Esophagus squamous epithelium (tissue), 5 donors: ENCODE measurements at places on chromosomes 1 and 21.

- no peak for DNase-seq
Observed at GRCh38 chr1:15923241-15923640, 52.7 kb downstream of the ZBTB17 start.

- no peak for DNase-seq
Observed at GRCh38 chr21:29453511-29453910, 154.8 kb downstream of the BACH1 start.

- DNase-seq: no peak
Observed at GRCh38 chr1:156638189-156638985, 3.5 kb upstream of the BCAN start.

GRCh38 chr1:170436928-170437327 is 95.0 kb upstream of the GORAB start:
- no peak for DNase-seq

GRCh38 chr1:203549309-203549708 is 55.4 kb downstream of the OPTC start:
- DNase-seq: no peak

- no peak for DNase-seq
Observed at GRCh38 chr1:109397581-109398342, at the start of gene SORT1. Gene SORT1 (minus strand): TSS chr1:109397918. CDS start chr1:109397892, 26 bp downstream.

DNA sequence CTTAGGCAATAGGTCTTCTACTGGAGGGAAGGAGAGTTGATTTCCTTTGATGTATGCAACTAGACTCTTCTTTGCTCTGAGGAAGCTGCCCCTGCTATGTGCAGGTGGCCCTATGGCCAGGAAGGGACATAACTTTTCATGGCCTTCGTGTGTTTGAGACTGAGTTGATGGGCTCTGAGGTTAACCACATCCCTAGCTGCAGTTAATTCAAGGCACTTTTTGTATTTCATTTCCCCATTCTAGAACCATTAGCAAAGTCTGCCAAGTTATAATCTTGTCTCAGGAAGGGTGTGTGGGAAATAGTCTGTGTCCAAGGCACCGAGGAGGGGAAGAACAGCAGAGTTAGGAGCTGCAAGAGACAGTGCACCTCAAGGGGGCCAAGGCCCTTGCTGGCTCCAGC is 2.5 kb downstream of the FCRL4 start:
- DNase-seq: no peak

- no peak for DNase-seq
Observed at GRCh38 chr1:59295618-59296017, 1.3 kb upstream of the FGGY start.

DNA sequence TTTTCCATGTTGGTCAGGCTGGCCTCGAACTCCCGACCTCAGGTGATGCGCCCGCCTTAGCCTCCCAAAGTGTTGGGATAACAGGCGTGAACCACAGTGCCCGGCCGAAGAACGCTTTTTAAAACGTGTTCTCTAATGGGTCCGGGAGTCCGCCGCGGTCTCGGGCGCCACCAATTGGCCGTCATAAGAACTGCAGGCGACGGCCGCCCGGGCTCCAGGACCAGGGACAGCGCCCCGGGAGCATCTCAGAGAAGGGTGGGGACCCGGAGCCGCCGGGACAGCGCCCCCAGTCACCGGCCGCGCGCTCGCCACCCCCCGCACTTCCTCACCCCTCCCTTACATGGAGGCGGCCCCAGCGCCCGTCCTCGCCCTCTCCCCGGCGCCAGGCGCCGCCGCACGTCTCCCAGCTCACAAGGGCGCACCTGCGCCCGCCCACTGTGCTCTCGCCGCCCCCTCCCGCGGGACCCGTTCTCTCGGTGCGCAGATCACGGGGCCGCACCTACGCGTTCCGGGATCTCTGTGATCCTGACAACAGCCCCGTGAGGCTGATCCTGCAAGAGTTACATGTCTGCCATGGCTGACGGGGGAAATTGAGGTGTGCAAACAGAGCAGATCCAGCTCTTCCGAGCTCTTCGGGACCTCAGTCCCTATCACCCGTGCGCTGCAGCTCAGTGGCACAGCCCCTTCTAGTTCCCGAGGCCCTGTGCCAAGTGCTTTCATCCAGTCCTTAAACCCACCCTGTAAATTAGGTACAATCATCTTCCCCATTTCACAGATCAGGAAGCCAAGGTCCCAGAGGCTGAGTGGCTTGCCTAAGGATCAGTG is 9.8 kb downstream of the RAP1GAP start:
- DNase-seq: peak; percentile 14

GRCh38 chr1:205172729-205173366 is 38.7 kb downstream of the DSTYK start:
- no peak for DNase-seq

GRCh38 chr1:25711555-25712298 is 88.3 kb upstream of the SELENON start:
- DNase-seq: no peak

DNA sequence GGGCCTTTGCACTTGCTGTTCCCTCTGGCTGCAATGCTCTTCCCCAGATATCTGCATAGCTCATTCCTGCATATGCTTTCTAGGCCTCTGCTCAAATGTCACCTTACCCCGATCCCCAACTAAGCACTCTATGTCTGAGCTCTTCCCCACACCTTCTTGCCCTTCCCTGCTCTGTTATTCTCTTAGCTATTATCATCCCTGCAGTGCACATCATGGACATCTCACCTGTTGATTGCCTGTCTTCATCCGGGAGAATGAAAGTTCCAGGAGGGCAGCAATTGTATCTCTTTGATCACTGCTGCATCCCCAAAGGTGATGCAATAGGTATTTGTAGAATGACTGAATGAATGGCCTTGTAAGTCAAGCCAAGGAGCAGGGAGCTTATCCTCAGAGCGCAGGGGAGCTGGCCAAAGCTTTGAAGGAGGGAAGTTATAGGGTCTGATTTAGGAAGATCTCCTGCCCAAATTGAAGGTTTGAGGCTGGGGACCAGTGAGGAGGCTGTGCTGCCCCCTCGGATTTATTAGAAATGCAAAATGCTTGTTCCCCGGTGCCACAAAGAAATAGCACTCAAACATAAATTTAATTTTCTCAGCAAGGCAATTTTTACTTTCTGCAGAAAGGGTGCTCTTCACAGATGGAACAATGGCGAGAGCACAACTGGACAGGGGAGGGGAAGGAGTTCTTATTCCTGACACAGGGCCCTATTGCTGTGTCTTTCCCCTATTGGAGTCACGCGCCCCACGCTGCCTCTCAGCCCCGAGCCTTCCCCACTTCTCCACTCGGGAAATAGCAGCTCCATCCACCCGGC is 631.1 kb downstream of the MATN1 start:
- no peak for DNase-seq

GRCh38 chr21:31713973-31714740 is 17.8 kb downstream of the SCAF4 start:
- no peak for DNase-seq

DNA sequence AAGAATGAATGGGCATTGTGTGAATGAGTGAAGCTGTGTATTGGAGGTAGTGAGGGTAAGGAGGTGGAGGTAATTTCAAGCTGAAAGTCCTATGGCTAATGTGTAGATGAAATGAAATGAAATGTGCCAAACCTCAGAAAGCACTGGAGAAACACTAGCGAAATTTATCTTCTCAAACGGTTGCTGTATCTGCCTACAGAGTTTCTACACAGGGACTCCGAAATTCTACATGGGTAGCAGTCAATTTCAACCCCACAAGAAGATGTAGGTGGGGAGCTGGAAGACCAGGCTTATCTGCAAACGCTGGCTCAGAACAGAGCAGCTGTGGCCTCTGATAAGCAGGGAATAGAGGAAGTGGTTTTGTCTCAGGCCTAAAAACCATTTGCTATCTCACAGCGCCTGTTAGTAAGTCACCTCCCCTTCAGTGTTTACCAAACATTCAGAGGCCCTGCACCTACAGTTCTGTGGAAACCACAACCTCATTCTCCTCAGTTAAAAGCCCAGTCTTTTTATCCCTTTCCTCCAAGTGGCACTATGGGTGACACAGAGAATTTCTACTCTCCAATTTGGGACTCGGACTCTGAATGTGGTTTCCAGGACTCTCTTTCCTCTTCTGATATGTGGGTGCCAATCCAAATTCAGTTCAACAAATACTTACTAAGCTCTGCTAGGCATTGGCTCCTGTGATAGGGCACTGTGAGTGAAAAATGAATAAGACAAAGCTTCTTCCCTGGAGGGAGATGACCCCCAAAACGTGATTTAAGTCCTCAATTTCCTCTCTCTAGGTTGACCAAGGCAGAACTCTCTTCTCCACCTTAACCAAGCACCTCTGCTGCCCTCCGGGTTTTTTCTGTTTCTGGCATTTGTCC is 17.2 kb upstream of the SLAMF6 start:
- no peak for DNase-seq

- DNase-seq: no peak
Observed at GRCh38 chr1:54332781-54333585, 73.2 kb downstream of the SSBP3 start.

- no peak for DNase-seq
Observed at GRCh38 chr1:21126324-21126723, 50.4 kb downstream of the EIF4G3 start.

DNA sequence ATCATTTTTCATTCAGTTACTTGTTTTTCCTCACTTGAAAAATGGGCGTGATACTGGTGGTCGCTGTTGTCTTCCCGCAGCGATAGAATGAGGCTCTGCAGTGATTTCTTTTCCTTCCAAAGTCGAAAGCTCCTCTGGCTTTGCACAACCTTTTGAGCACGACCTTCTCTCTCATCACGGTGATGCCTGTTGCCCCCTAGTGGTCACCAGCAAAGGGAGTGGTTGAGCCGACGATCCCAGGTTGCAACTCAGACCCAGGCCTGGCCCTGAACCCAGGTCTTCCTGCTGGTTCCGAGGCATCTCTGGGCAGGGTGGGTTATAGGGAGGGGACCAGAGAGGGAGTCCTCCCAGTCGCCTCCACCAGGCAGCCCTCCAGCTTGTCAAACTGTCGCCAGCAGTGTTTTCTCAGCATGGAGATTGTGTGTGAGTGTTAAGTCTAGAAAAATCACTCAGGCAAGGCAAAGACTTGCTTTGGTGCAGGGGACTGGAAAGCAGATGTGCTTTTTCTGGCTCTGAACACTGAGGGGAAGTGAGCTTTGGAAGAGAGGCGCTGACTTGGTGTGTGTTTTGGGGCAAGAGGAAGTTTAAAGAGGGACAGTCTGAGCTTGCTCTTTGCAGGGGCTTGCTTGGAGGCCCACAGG is 285.3 kb downstream of the CAMTA1 start:
- DNase-seq: no peak

GRCh38 chr21:16438761-16439160 is 709.0 kb downstream of the USP25 start:
- no peak for DNase-seq

- no peak for DNase-seq
Observed at GRCh38 chr1:111275079-111275478, 15.6 kb upstream of the CHIA start.

- no peak for DNase-seq
Observed at GRCh38 chr21:45536301-45537081, 5.7 kb downstream of the SLC19A1 start.

DNA sequence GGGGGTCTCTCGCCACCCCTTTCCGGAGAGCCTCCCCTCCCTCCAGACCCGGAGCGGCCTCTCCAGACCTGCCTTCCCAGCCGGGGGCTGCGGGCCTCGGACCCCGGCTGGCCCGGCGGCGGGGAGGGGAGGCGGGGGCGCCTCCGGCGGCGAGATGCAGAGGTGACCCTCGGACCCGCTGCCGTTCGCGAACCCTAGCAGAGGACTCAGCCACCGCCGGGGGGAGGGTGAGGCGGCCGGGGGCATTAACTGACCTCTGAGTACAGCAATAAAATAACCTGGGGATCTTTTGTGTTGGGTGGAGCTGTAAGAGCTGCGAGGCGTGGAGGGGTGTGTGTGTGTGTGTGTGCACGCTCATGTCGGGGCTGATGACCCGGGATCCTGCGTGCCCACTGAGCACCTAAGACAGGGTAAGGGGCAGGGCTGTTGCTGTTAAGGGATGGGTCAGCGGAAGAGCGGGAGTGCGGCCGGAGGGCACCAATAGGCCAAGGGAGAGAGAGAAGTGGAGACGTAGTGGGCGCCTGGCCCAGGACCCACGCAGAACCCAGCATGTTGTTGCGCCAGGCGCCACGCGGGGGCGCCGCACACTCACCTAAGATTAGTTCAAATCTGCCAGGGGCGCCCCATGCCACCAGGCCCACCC is 6.3 kb downstream of the HAPLN2 start:
- DNase-seq: no peak

DNA sequence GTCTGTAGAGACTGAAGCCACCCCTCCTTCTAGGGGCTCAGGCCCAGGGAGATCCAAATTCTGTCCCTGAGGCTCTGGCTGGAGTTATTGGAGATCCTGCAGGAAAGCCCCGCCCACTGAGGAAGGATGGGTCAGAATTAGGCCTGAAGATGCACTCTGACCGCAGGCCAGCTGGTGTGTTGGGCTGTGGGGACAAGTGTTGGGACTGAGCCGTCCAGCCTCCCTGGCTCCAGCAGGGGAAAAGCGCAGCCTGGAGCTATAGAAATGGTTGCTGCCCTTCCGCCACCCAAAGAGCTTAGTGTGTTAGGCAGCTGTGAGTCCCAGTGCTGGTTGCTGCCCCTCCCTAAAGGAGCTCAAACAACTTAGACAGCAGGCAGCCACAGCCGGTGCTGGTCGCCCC is 33.0 kb upstream of the PRRX1 start:
- no peak for DNase-seq

DNA sequence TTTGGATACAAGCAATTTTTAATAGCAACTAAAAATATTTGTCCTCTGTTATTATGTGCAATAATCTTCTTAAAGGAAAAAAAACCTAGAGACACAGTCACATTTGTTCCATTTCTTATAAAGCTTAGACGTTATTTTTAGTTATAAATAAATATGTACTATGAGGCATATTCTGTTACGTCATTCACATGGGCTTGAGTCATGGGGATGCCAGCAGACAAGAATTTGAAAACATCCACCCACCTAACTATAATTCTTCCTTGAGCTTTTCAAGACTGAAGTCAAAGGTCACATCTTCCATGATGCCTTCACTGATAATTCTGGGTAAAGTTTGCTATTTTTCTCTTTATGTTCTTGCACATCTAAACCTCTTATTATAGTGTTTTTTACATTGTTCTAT is 268.8 kb downstream of the KCTD3 start:
- DNase-seq: no peak

- DNase-seq: no peak
Observed at GRCh38 chr1:59532102-59532501, 235.2 kb downstream of the FGGY start.

- no peak for DNase-seq
Observed at GRCh38 chr1:247210062-247210375, 38.2 kb upstream of the ZNF124 start.

GRCh38 chr1:203569490-203570318 is 56.9 kb upstream of the ATP2B4 start:
- DNase-seq: no peak

- no peak for DNase-seq
Observed at GRCh38 chr1:178825167-178825566, 45.7 kb downstream of the ANGPTL1 start.

DNA sequence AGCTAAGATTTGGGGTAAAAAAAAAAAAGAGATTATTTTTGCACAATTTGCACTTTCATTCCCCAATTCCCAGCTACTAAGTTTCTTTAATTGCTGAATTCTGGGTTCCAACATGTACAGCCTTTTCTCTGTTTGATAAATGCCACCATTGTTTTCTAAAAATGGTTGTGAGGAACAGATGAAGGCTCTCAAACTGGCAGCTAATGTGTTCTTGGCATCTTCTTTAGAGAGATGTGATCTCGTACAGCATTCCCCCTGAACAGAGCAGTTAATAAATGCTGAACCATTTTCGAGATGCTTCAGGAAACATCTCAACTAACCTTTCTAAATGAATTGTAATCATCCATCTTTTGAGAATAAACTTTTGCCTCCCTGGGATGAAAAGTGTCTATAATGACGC is 107.9 kb upstream of the DYNLT5 start:
- no peak for DNase-seq

GRCh38 chr1:106678279-106679050 is 378.0 kb upstream of the PRMT6 start:
- DNase-seq: no peak

- no peak for DNase-seq
Observed at GRCh38 chr1:45887156-45887842, 83.9 kb downstream of the MAST2 start.
